ENCODE measurements at places on chromosomes 2 and 18.

DNA sequence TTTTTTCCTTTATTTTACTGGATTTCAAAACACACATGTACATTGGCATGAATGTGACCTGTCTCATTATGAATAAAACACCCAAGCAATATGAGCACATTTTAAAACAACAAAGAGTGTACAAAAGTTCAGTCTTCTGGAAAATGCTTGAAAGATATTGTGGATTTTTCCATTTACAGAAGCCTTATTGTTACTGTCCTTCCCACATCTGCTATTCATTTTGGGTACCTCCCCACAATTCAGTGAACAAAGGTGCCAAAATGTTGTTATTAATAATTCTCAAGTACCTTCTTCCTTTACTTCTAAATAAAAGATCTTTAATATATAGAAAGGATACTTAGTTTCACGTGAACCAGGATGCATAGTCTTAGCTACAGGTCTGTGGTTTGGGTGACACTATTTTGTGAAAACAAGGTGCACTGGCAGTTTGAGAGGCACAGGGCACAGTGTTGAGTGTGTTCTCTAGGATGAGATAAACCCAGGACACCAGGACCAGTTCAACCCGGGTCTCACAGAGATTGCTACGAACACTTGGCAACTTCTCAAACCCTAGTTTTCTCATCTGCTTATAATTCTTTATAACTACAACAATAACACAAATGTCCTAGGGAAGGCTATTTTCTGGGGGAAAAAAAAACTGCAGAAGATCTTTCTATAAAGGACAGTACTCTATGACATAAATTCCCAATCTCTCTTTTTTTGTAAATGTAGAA is 84.5 kb upstream of the GALNT5 start:
- no peak for DNase-seq

GRCh38 chr2:233088972-233089345 is 28.8 kb downstream of the INPP5D start:
- no peak for DNase-seq

GRCh38 chr18:5853253-5853652 is 42.1 kb downstream of the TMEM200C start:
- no peak for DNase-seq

DNA sequence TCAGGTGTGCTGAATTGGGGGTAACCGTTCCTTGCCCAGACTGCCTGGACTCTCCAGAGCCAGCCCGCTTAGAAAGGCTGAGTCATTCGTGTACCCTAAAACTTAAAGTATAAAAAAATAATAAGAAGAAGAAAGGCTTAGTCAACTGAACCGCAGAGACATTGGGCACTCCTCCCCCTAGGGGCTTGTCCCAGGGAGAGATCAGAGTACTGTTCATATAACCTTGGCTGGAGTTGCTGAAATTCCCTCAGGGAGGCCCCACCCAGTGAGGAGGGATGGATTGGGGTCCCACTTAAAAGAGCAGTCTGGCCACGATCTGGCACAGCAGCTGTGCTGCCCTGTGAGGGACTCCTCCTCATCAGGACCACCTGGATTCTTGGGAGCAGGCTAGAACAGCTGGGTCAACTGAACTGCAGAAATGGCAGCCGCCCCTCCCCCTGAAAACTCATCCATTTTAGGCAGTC is 37.2 kb downstream of the ANKRD12 start:
- DNase-seq: no peak

Data from T follicular helper cell (primary cell).